ENCODE measurements at places on chromosomes 7 and 10. TPM values are rescaled to one million over a fixed set of nuclear protein-coding genes. Genes with fewer than 3 reads are reported as not detected.

The TAS2R4 gene
- not detected for total RNA-seq

The ECHDC3 gene
- 223 TPM for total RNA-seq

GRCh38 chr7:47249361-47249760, 332.6 kb downstream of the TNS3 start:
- DNase-seq: no peak

GRCh38 chr7:134782121-134782623, 2.7 kb downstream of the CALD1 start:
- no peak for DNase-seq

All from right atrium auricular region (tissue), 2 donors.